ENCODE measurements at places on chromosomes 16 and 17.
A peak's percentile ranks its signal among the peaks of the same experiment; 100 is the strongest.

- H3K4me1 ChIP-seq: no peaks in the 10 kb centered on the region
- peaks cover 12% of the 10 kb centered on the region for H3K36me3 ChIP-seq
- no peak for DNase-seq
- no peaks in the 10 kb centered on the region for H3K27me3 ChIP-seq
- H3K27ac ChIP-seq: no peak overlapping the region
- no peak overlapping the region for H3K4me3 ChIP-seq
These were observed 362.5 kb downstream of the SEC14L1 start for GRCh38 chr17:77503293-77503655.

GRCh38 chr16:67294938-67295361 is 15.6 kb downstream of the PLEKHG4 start:
- peaks cover 27% of the 10 kb centered on the region for H3K27me3 ChIP-seq
- H3K4me3 ChIP-seq: no peak overlapping the region
- no peak overlapping the region for H3K27ac ChIP-seq
- no peak for DNase-seq
- no peaks in the 10 kb centered on the region for H3K4me1 ChIP-seq
- H3K36me3 ChIP-seq: no peaks in the 10 kb centered on the region

DNA sequence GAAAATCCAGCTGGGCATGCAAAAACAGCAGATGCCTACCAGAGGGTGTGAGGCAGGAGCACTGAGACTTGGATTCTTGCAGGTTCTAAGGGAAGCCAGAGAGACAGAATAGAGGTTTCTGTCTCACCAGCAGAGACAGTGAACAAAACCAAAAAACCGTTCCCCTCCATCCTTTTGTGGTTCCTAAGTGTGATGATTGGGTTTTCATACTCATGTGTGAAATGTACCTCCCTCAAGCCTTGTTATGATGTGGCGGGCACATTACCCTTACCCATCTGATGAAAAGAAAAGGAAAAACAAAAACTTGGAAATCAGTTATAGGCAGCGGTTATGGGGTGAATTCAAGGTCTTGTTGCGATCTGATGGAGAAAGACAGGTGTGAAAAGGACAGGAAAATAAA is 172.6 kb upstream of the CDH13 start:
- no peak overlapping the region for H3K4me3 ChIP-seq
- no peak overlapping the region for H3K27ac ChIP-seq
- no peak for DNase-seq
- H3K4me1 ChIP-seq: peaks cover 7% of the 10 kb centered on the region
- H3K27me3 ChIP-seq: peaks cover 31% of the 10 kb centered on the region

GRCh38 chr17:31224366-31224765 is 72.7 kb downstream of the OMG start:
- DNase-seq: no peak
- H3K4me1 ChIP-seq: no peaks in the 10 kb centered on the region
- H3K27ac ChIP-seq: no peak overlapping the region
- peaks cover 10% of the 10 kb centered on the region for H3K36me3 ChIP-seq

DNA sequence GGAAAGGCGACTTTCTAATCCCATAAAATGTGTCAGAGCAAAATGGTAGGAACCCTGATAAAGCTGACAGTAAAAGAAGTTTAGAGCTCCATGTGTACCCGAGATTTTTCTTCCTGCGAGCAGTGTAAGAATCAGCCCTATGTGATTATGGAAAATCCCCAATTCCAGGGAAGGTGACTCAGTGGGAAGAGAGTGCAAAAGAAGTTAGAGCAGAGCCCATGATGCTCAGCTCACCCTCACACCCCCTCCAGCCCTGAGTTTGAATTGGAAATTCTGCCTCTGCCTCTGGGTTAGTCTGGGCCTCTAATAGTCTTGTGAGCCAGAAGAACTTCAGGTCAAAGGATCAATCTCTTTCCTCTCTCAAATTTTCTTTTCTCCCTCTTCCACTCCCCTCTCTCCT is 12.5 kb downstream of the C17orf78 start:
- no peak overlapping the region for H3K4me3 ChIP-seq
- H3K27ac ChIP-seq: no peak overlapping the region
- H3K27me3 ChIP-seq: no peaks in the 10 kb centered on the region
- DNase-seq: no peak
- H3K4me1 ChIP-seq: no peaks in the 10 kb centered on the region

DNA sequence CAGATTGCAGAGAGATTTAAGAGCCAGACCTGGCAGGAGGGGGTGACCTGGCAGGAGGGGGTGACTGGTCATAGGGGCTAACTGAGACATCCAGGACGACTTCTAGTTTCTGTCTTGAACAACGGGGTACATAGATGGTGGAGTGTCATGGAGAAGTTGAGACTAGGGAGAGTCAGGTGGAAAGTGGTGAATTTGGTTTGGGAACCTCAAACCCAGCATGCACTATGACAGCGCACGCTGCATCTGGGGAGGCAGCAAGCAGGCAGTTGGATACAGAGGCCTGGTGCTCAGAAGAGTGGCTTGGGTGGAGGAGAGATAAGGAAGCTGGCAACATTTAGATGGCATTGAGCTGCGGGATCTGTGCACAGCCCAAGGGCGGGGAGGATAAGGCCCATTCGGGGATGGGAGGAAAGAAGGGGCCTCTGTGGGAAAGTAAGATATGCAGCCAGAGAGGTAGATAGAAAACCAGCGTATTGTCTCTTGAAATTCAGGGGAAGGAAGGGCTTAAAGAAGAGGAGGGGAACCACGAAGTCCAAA is 4.5 kb downstream of the RIPOR1 start:
- peaks cover 18% of the 10 kb centered on the region for H3K27me3 ChIP-seq
- no peak overlapping the region for H3K27ac ChIP-seq
- DNase-seq: no peak
- H3K4me3 ChIP-seq: no peak overlapping the region
- H3K36me3 ChIP-seq: no peaks in the 10 kb centered on the region

DNA sequence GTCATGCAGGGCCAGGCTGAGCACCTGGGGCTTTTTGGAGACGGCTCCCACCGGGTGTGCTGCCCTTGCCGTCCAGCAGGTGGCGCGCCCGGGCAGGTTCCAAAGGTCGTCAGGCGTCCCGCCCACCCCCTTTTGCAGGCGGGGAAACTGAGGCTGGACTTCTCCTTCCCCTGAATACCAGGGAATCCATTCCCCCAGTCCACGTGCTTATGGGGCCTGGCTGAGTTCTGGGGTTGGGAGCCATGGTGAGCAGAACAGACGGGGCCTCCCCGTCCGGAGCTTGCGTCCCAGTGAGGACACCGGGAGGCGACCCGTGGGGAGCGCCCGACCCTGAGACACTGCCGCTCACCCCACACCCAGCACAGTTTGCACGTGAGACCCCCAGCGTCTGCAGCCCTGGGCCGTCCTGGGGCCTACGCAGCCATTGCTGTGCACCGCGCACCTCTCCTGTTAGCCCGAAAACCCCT is 51.8 kb upstream of the JPH3 start:
- no peaks in the 10 kb centered on the region for H3K4me1 ChIP-seq
- H3K4me3 ChIP-seq: no peak overlapping the region
- H3K36me3 ChIP-seq: no peaks in the 10 kb centered on the region
- no peak overlapping the region for H3K27ac ChIP-seq
- peak; percentile 39 for DNase-seq

- no peak overlapping the region for H3K4me3 ChIP-seq
- H3K4me1 ChIP-seq: peaks cover 5% of the 10 kb centered on the region
- DNase-seq: no peak
- no peaks in the 10 kb centered on the region for H3K27me3 ChIP-seq
- H3K27ac ChIP-seq: no peak overlapping the region
These were observed 96.7 kb downstream of the TRIM37 start for GRCh38 chr17:59010026-59010425.

DNA sequence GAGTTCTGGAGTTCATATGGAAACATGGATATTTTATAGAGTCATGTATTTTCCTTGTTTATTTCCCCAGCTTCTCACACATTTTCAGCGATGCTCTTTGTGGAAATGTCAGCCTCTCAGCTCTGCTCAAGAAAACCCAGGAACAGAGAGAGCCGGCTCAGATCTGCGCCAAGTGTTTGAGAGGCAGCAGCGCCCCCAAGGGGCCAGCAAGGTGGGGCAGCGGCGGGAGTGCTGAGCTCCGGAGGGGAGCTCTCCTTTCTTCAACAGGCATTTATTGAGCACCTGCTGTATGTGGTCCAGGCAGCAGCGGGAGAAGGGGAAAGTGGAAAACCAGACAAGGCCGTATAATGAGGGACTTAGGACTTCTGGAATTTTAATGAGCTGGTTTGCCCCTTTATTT is 421.1 kb upstream of the C16orf82 start:
- no peak overlapping the region for H3K27ac ChIP-seq
- peak; percentile 34 for DNase-seq
- H3K4me1 ChIP-seq: no peaks in the 10 kb centered on the region
- H3K4me3 ChIP-seq: no peak overlapping the region
- H3K27me3 ChIP-seq: peaks cover 33% of the 10 kb centered on the region
- H3K36me3 ChIP-seq: no peaks in the 10 kb centered on the region

DNA sequence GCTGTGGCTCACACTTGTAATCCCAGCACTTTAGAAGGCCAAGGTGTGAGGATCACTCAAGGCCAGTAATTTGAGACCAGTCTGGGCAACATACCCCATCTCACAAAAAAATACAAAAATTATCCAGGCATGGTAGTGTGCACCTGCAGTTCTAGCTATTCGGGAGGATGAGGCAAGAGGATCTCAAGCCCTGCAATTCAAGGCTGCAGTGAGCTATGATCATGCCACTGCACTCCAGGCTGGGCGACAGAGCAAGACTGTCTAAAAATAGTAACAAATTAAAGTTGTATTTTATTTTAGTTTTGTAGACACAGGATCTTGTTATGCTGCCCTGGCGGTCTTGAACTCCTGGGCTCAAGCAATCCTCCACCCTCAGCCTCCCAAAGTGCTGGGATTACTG is 18.2 kb downstream of the USP31 start:
- no peak overlapping the region for H3K4me3 ChIP-seq
- H3K4me1 ChIP-seq: peaks cover 13% of the 10 kb centered on the region
- no peaks in the 10 kb centered on the region for H3K27me3 ChIP-seq
- peaks cover 2% of the 10 kb centered on the region for H3K36me3 ChIP-seq
- H3K27ac ChIP-seq: no peak overlapping the region

DNA sequence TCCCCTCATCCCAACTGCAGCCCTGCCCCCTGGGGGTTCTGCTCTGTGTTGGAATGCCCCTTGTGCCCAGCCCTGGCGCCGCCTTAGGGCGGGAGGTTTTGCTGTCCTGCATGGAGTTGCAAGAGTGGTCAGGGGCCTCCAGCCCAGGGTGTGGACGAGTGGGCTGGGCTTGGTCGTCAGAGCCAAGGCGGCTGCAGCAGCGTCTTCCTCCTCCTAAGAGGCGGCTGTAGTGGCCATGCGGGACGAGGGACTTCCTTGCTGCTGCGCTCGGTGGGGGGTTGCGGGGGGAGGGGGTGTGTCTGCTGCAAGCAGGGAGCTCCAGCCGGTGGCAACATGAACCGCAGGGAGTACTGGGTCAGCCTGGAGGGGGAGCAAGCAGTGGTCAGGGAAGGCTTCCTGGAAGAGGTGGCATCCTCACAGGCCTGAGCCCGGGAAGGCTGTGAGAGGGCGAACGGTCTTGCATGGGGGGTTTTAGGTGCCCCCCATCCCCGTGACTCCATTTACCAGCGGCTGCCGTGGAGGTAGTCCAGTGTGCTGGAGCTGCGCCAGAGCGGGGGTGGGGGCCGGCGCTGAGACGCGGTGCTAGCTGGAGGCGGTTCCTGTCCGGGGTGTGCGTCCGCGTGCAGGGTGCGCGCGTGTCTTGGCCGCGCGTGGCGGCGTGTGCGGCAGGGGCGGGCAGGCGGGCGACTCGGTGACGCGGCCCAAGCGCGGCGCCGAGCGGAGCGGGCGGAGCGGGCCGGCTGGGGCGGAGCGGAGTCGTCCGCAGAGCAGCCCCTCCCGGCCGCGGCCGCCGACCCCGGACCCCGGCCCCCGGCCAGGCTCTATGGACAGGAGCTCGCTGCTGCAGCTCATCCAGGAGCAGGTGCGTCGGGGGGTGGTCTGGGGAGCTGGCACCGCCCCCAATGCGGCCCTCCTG is at the start of gene RHBDL1:
Gene RHBDL1 (plus strand): TSS at position 704 of the 916 bp plus-strand sequence. CDS start 120 bp downstream, at position 824.
- peaks cover 4% of the 10 kb centered on the region for H3K27me3 ChIP-seq
- DNase-seq: no peak
- H3K4me1 ChIP-seq: no peaks in the 10 kb centered on the region
- H3K36me3 ChIP-seq: no peaks in the 10 kb centered on the region
- H3K4me3 ChIP-seq: peak within 1 kb of the TSS; percentile 24
- no peak within 1 kb of the TSS for H3K27ac ChIP-seq

DNA sequence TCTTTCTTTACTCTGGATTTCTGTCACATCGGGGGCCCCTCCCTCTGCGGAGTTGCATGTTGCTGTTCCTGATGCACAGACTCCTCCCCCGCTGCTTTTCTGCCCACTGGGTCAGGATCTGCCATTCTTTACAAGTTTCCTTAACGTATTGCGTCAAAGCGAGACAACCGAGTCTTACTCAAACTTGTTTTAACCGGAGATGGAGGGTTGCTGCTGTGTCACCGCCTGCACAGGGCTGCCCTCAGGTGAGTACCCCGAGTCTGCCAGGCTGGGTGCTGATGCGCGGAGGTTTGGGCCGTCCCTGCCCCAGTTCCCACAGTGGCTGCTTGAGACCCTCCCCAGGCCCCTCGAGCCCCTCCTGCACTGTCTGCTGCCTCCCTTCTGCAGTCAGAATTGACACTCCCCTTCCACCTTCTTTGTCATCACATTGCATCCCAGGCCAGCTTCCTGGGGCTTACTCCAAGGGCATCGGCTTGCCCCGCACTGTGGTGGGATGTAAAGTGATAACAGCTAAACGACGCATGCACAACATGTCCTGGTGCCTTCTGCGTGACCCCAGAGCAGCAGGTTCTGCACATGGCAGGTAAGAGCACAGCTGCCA is 19.3 kb downstream of the CARHSP1 start:
- H3K27ac ChIP-seq: peak overlapping the region; percentile 84
- no peak for DNase-seq
- peaks cover 7% of the 10 kb centered on the region for H3K4me1 ChIP-seq
- peaks cover 21% of the 10 kb centered on the region for H3K36me3 ChIP-seq

DNA sequence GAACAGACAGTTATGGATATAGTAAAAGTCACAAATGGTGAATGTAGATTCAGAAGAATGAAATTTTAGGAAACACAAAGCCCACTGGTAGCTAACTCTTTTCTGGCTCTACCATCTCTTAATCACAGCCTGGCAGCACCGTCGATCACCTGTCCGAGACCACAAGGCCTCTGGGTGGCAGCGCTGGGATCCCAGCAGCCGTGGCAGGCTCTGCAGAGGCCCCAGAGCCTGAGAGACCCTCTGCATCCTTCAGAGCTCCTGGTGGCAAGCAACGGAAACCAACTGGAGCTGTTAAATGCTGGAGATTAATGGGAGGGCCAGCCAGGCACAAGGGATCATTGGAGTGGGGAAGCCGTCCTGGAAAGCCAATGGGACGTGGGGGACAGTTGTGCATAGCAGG is 26.3 kb downstream of the LAT start:
- H3K4me3 ChIP-seq: no peak overlapping the region
- peaks cover 16% of the 10 kb centered on the region for H3K27me3 ChIP-seq
- no peak overlapping the region for H3K27ac ChIP-seq

All from progenitor cell of endocrine pancreas (in vitro differentiated cells).